ENCODE measurements at places on chromosomes 4 and X. TPM values are rescaled to one million over a fixed set of nuclear protein-coding genes. Genes with fewer than 3 reads are reported as not detected.
A peak's percentile ranks its signal among the peaks of the same experiment; 100 is the strongest.

- peak; percentile 40 for DNase-seq
Observed at GRCh38 chrX:55135171-55135570, 46.4 kb downstream of the PAGE2 start.

DNA sequence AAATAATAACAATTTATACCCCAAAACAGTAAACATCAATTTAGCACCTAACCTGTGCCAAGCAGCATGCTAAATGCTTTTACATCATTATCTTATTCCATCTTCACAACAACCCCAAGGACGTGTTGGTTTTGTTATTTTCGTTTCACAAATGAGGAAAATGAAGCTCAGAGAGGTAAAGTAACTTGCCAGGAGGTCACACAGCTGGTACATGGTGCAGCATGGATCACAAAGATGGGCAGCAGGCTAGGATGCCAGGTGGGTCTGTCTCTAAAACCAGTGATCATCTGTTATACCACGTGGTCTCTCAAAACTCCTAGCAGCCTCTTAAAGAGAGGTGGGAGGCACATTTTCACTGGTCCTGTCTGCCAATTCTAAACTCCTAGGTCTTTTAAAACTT, 323.6 kb upstream of the F9 start:
- DNase-seq: no peak

DNA sequence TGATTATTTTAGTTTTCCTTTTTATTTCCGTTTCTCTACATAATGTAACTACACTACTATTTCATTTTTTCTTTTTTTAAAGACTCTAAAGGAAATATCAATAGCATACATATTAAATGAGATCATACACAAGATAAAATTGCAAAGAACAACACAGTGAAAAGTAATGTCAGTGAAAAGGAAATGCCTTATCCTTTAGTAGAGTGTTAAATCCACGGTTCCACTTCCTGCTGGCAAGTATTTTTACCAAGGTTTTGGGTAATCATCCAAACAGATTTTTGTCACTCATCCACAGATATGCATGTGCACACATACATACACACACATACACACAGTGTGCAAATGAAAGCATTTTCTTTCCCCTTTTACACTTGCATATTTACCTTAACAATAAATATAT, 548.9 kb downstream of the PPP4R3C start:
- DNase-seq: no peak

DNA sequence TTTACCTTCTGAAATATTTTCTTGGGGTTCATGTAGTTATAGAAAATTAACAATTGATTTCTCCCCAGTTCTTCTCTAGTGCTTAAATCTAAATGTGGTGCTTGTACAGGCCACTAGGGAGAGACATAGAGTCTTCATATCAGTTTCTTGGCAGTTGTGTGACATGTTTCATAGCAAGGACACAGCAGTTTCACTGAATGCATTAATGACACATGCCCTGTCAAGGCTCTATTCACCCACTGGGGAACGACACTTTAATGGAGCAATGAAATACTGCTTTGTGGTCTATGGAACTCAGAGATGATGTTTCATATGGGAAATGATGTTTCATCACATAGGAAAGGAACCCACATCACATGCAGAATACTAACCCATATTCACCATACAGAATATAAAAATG, 2.8 kb downstream of the VEGFC start:
- peak; percentile 30 for DNase-seq

- no peak for DNase-seq
Observed at GRCh38 chrX:154334496-154334895, 38.9 kb downstream of the TKTL1 start.

GRCh38 chrX:45756557-45756956, 555.9 kb upstream of the DIPK2B start:
- DNase-seq: peak; percentile 57

DNA sequence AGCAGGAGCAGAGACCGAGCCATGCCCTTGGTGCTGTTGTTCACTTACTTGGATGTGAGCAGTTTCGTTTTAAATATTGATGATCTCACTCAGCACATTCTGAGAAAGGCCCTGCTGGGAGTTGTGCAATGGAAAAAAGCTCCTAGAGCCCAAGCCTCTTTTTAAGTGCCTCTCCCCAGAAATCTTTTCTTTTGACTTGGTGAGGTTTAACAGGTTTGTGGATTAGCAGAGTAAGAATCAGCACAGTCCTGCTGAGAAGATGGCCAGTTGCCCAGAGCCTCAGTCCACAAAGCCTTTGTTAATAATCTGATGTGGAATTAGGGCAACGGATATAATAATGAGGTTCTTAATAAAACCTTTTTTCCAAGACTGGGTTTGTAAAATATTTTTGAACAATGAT, 157.5 kb upstream of the ATP6AP2 start:
- no peak for DNase-seq

- no peak for DNase-seq
Observed at GRCh38 chr4:174865418-174865985, 36.5 kb upstream of the GLRA3 start.

GRCh38 chr4:74724979-74725378, 69.3 kb downstream of the BTC start:
- DNase-seq: no peak

DNA sequence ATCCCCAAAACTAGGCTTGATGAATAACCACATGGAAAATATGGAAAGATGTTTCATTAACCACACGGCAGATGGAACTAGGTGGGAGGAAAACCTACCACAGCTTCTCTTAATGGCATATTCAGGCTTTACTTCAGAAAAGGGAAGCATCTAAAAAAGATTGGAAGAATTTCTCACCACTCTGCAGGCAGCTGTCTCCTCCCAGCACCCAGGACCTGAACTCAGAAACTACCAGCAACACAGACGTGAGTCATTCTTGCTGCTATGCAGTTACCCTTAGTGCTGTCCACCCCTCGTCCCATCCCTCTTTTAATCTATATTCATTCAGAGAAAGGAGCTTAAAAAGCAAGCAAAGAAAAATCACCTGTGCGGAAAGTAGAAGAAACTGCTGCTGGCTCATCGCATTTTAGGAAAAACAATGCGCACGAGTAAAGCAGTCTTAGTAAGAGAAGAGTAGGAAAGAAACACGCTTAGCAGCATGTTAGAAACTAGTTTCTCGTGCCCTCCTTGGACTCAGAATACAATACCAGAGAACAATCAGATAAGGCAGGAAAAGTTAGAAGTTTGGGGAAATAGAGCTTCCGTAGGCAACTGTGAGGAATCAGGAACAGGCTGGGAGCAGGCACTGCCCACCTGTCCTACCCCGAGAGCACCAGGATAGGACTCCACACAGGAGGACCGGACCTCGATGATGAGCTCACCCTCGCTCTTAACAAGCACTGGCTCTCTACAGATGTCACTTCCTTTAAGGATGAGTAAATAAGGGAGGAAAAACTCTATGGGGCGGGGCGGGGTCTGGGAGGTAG, 48.1 kb upstream of the ENPP6 start:
- no peak for DNase-seq

GRCh38 chrX:867502-867901, 236.9 kb downstream of the SHOX start:
- DNase-seq: no peak

GRCh38 chr4:123744664-123745290, 348.2 kb downstream of the SPRY1 start:
- DNase-seq: no peak

GRCh38 chr4:54643958-54644751, 13.6 kb upstream of the KIT start:
- no peak for DNase-seq

DNA sequence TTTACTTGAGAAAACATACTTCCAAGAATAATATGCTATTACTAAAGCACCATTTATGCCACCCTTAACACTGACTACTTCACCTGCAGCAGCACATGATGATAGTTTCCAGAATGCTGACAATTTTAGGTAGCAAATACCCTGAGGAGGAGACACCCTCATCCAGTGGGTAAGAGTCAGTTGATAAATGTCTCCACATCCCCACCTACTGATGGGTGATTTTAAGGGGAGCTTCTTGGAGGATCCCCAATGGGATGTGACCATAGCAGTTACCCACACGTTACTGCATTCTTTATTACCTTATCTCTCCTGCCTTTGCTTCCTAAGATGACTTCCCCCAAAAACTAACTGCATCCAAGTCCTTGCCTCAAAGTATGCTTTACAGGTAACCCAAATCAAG, 131.2 kb upstream of the SMARCAD1 start:
- no peak for DNase-seq

DNA sequence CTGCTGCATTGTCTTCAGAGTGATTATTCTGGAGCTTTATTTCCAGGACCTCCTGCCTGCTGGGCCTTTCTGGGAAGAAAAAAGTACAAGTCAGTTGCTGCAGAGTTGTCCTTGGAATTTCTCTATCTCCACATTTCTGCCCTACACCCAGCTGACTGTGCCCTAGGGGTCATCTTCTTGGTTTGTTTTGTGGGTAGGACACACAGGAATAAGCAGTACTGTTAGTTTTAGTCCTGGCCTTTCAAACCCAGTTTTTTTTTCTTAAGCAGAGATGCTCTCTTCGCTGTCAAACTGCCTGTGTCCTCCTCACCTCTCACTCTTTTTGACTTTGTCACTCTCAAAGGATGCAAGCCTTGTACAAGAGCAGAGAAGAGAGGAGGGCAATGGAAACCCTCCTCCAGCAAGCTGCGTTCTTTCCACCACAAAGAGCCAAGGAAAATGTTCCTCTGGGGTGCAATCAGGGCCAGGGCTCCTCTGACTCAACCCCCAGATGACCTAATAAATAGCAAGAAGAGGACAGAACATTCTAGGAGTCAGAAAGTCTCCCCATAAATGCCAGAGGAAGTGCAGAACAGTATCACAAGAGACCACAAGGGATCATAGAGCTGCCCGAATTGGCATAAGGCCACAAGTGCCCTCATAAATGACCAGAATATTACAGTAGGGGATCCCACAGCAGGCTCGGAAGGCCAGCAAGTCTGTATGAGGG, 186.2 kb downstream of the RCHY1 start:
- DNase-seq: no peak

GRCh38 chrX:133897593-133898163, 87.7 kb downstream of the GPC3 start:
- peak; percentile 75 for DNase-seq

DNA sequence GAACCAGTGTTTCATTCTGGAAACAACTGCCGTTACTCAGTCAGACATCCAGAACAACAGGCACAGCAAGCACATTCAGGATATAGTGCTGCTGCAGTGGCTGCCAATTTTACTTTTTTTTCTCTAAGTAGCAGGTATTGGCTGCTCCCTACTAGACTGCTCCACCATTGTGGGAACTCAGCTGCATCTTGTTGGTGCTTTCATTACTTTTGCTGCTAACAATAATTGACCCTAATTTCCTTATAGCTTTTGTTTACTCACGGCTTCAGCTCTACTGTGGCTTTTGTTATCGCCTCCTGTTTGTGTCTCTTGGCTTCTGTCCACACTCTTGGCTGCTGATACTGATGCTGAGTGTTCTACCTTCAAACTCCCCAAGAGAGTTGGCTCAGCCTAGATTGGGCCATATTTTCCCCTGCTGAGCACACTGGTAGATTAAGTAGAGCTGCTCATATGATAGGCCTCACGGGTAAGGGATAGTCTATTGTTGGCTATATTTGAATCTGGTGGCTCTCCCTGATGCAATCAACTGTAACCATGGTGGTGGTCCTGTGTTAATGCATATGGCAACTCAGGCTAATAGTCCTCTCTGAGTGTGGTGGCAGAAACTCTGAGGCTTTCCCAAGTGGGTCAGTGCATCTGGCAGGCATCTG, 44.5 kb upstream of the IL2 start:
- peak; percentile 26 for DNase-seq

- DNase-seq: no peak
Observed at GRCh38 chrX:131317326-131317725, 28.2 kb upstream of the IGSF1 start.

DNA sequence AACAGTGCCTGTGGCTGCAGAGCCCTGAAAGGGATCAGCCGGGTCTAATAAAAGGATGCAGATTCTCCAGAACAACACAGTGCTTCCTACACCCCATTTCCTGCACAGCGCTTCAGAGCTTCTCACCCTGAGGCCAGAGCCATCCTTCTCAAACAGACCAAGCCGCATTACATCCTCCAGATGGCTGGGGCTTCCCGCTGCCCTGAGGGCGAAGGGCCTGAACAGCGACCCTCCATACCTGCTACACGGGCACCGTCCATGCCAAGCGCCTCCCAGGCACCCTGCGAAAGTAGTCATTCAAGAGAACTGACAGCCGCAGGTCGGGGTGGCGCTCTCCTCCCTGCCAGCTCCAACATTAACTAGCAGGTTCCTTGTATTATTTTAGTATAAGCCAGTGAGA, 36.5 kb downstream of the ACOX3 start:
- DNase-seq: no peak

GRCh38 chr4:147754037-147754445, 22.2 kb downstream of the ARHGAP10 start:
- DNase-seq: no peak

- DNase-seq: no peak
Observed at GRCh38 chr4:174217273-174218126, 66.0 kb downstream of the FBXO8 start.

- no peak for DNase-seq
Observed at GRCh38 chrX:45830343-45830742, 629.7 kb upstream of the DIPK2B start.

GRCh38 chr4:141573678-141574077, 62.7 kb upstream of the IL15 start:
- DNase-seq: no peak

- DNase-seq: no peak
Observed at GRCh38 chr4:184907216-184907615, 81.4 kb upstream of the ACSL1 start.

MSANTD1 gene
- polyA plus RNA-seq: 0.57 TPM

PPP4R3C gene
- not detected for polyA plus RNA-seq

GAGE12F gene
- polyA plus RNA-seq: not detected

IBSP gene
- not detected for polyA plus RNA-seq

TIMM17B gene
- polyA plus RNA-seq: 52.7 TPM

DACH2 gene
- 20.2 TPM for polyA plus RNA-seq

TRIM60 gene
- not detected for polyA plus RNA-seq

UCHL1 gene
- 97.5 TPM for polyA plus RNA-seq

GRXCR1 gene
- polyA plus RNA-seq: not detected

FDCSP gene
- polyA plus RNA-seq: 0.68 TPM

XG gene
- 0.25 TPM for polyA plus RNA-seq

SASH3 gene
- polyA plus RNA-seq: 1.7 TPM

FAT1 gene
- 250 TPM for polyA plus RNA-seq

All from renal pelvis (tissue), 12 donors.